Stimulated activated CD4-positive, alpha-beta T cell treated with anti-CD3 and anti-CD28 coated beads, Interleukin-4, amount 100 ng/mL, for 24 hours (primary cell): ENCODE measurements at places on chromosomes 11 and 22.
A peak's percentile ranks its signal among the peaks of the same experiment; 100 is the strongest.

DNA sequence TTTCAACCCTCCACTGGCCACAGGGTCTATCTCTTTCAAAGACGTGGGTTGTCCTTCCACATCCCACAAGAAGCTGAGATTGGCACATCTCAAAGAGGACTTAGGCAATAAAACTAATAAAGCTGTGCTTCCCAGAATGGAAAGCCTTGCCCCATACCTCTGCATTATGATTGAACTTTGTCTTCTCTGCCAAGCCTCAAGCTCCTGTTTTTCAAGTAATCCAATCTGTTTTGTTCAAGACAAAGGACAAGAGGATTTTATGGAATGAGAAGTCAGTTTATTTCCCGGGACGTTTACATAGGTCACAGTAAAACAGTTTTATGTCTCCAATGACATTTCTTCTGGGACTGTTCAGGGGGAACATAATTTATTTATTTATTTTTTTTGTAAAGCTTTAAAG lies 108.4 kb downstream of the GALNT18 start:
- DNase-seq: no peak

DNA sequence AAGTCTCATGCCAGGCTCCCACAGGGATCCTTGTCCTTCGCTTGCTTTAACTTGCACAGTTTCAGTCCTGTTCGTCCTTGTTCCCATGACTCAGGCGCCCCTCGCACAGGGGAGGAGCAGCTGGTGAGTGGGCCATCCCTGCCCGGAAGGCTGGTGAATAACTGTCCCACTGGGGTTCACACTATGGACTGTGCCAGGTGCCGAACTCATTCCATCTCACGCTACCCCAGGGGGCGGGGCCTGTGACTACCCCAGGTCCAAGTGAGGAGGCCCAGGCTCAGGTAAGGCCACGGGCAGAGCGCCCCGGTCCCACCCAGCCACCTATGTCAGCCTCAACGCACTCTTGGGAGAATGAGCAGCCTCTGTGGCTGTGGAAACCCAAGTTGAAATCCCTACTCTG lies 7.2 kb upstream of the CARD10 start:
- DNase-seq: no peak

DNA sequence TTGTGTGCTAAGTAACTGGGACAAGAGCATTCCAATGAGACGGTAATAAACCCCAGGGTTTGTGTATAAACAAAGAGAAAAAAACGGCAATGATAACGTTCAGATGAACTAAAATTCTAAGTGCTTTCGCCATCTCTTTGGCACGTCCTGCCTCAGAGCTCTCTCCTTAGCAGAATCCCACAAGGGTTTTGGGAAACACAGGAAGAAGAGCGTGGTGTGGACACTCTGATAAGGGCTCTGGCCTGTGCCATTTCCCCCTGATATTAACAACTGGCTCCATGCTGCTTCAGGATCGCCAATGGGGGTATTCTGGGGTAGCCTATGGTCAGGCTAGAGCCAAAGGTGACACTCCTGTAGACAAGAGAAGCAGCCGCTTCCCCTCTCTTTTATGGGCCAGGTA lies 18.4 kb downstream of the ABCC8 start:
- DNase-seq: no peak

DNA sequence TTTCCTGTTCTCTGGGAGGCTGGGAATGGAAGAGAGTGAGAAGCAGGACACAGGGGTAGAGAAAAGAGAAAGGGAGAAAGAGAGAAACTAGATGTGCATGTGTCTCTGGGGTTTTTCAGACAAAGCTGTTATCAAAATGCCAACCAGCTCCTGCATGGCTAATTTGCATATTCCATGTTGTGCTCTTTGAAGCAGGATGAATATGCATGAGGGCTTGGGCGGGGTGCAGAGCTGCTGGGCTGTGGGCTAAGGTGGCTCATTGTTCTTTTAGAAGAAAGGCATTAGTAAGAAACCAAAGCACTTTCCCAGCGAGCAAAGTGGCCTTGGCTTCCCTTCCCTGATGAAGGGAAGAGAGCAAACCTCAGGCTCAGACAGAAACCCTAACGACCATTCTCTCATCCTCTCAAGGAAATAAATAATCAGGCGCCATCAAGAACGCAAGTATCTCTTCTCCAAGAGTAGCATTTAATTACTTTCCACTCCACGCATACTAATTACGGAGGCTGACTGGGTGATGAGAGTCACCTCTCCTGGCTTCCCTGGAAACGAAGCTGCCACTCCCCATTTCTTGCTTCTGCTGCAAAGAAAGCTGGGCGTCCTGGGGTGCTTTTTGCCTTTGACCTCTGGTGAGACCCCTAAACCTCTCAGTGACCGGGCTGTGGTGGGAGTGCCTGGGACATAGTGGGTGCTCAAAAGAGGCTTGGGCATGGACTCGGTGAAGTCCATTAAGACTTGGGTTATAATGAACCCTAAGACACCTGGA lies 54.2 kb downstream of the FEZ1 start:
- no peak for DNase-seq

DNA sequence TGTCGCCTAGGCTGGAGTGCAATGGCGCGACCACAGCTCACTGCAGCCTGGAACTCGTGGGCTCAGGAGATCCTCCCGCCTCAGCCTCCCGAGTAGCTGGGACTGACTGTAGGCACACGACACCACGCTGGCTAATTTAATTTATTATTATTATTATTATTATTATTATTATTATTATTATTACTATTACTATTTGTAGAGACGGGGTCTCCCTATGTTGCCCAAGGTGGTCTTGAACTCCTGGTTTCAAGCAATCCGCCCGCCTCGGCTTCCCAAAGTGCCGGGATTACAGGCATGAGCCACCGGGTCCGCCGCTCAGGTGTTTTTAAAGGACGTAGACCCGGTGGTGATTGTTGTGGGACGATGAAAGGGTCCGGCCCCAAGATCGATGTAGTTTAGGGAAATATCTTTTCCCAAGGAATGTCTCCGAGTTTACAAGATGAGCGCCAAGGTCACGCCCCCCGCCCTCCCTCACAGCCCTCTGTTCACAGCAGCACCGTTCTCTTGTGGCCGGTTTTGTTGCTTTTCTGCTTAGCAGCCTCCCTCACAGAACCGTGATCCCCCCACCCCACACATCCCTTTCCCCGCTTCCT lies 728 bp upstream of the POGLUT3 start:
- no peak for DNase-seq

DNA sequence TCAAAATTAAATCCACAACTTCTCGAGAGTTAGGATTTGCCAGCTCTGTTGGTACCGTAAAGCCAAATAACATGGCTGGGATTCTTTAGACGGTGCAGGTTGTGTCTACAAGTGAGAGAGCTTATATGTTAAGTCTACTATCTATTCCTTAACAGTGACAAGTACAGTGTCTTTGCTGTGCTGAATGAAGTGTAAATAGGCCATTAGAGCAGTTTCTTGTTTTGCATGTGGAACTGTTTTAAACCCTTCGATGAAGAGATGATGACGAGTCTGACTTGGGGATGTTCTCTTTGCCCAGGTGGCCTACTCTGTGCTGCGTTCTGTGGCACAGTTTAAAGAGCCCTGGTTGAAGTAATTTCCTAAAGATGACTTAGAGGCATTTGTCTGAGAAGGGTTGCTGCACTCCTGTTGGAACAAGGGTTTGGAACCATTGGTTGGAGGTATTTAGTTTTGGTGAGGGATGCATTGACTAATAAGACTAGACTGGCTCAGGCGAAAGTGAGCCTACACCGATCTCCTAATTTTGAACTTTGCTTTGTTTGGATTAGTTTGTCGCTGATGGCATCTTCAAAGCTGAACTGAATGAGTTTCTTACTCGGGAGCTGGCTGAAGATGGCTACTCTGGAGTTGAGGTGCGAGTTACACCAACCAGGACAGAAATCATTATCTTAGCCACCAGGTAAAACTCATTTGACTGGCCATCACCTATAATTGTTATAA lies 988 bp downstream of the RPS3 start:
- no peak for DNase-seq

DNA sequence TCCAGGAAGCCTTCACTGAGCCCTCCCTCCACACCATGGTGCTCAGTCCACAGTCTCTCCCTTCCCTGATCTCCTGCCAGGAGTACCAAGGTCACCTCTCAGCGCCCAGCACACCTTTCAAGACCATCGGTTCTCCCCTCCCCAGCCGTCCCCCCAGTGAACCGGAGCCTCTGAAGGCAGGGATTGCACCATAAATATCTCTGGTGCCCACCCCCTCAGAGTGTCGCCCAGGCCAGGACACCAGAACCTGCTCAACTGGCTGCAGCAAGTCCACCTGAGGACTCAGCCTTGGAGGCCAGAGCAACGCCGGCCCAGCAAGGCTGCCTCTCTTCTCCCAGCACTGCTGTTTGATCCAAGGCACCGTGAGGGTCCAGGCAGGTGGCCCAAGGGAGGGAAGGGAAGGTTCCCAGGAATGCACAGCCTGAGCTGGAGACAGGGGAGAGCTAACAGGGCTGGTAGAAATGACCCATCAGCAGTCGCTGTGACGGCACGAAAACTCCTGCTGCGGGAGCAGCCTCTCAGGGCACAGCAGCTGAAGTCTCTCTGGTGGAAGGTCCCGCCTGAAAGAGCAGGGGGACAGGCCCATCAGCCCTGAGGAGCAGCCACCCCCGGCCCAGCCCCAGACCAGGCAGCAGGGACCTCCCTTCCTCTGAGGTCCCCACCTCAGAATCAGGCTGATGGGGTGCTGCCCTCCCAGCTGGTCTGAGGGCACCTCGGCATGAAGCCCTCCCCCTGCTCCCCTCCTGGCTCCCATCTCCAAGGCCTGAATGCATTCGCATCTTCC lies 80.3 kb downstream of the BUD13 start:
- DNase-seq: no peak

DNA sequence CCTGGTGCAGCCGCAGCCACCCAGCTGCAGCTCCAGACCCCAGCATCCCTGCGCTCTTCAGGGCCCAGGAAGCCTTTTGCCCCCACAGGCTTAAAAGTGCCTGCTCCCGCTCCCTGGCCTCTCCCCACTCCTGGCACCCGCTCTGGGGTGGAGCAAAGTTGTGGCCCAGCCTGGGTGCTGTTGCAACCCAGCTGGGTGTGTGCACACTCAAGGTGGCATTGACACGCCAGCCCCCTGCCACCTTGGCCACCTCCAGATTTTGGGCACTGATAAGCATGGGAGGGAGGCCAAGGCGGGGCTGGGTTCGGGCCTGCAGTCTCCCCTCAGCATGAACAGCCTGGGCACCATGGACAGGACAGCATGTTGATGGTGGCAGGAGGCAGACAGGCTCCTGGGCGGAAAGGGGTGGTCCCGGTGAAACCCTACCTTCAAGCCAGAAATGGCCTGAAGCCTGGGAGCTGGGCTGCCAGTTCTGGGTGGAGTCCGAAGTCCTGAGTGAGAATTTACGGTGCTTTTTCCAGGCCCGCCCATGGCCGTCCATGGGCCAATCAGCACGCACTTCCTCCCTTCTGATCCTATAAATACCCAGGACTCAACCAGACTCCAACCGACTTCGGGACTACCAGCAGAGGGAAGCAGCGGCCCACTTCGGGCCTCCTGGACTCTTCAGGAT lies 23.6 kb upstream of the RNASEH2C start:
- peak; percentile 8 for DNase-seq

DNA sequence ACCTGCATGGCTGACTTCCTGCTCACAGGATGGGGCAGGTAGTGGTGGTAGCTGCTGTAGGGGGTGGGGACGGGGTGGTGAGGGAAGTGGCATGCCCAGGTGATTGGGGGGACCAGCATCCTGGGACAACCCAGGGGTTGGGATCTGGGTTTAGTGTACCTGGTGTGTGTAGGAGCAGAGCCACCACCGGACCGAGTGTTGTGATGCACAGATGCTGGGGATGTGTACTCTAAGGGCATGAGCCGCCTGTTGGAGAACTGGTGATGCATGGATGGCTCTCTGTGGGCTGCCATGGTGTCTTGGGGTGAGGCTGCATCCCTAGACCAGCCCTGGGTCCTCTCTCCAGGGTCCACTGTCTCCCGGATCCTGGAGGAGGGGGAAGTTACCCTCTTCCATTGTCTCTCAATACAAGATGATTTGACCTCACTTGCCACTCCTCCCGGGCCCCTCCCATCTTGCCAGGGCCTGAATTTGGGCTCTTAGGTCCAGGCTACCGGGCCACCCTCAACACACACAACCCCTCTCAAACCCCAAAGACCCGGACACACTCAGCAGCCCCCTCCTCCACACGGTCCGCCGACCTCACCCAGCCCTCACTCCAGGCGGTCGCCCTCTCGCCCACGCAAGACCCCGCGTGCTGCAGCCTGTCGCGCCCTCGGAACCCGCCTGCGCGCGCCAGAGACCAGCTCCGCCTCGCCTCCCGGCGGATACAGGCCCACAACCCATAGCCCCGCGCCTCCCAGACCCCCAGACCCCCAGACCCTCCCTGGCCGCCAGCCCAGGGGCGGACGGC lies 619 bp downstream of the LRRC75B start:
- no peak for DNase-seq

- DNase-seq: no peak
These were observed 17.1 kb upstream of the TMPRSS13 start for GRCh38 chr11:117946156-117946841.

GRCh38 chr11:114188851-114189570 lies 107.2 kb upstream of the NNMT start:
- DNase-seq: no peak

- no peak for DNase-seq
These were observed 20.5 kb upstream of the ETS1 start for GRCh38 chr11:128607819-128608218.

GRCh38 chr11:19374151-19374569 lies 133.4 kb upstream of the E2F8 start:
- no peak for DNase-seq

DNA sequence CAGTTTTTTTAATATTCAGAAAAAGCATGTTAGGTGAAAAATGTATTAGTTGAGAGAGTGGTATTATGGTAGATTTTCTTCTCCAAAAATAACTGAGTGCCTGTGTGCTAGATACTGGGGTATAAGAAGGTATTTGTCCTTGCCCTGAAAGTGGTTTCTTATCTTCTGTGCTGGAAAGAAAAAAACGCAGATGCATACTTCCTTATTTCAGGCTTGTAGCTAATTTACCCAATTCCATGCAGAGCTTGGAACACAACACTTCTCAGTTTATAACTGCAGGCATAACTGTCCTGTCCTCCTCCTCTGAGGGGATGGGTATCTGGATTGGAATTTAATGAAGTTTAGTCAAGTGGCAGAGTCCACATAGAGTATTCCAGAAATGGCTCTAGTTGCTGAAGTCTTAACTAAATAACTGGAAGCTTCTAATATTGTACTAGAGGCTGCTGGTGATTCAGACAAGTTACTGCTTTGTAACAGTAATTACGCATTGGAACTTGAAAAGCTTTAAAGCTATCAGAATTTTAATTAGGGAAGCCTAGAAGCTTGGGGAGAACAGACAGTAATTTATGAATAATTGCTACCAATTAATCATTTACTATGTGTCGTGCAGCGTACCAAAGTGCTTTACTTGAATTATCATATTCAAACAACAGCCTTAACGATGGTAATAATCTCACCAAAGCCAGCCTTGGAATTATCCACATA lies 12.7 kb upstream of the C11orf91 start:
- DNase-seq: no peak

DNA sequence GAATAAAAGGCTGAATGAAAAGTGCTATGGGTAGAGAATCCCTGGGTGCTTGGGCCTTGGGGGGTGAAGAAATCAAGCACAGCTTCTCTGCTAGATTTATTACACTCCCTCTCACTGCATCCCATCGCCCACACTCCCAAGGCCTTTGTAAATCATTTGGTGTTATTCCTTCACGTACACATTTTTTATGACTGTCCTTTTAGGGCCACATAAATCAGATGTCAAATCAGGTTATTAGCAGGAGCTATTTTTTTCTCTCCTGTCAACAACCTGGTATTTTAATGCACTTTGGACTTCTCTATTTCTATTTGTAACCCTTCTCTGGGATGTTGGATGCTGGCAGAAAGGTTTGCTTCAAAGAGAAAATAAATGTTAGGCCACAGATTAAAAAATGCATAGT lies 408.8 kb downstream of the INSC start:
- DNase-seq: no peak

GRCh38 chr11:32231909-32232493 lies 141.1 kb downstream of the RCN1 start:
- peak; percentile 7 for DNase-seq

GRCh38 chr11:111265421-111265820 lies 19.9 kb downstream of the POU2AF2 start:
- DNase-seq: no peak
